ENCODE measurements at places on chromosomes 3 and 15. TPM values are rescaled to one million over a fixed set of nuclear protein-coding genes. Genes with fewer than 3 reads are reported as not detected.

ECE2 gene
- not detected for total RNA-seq

SPTBN5 gene
- 0.23 TPM for total RNA-seq

PRR20G gene
- not detected for total RNA-seq

LRRC3B gene
- total RNA-seq: not detected

BOC gene
- total RNA-seq: 19.7 TPM

CADM2 gene
- not detected for total RNA-seq

B2M gene
- 1,763 TPM for total RNA-seq

THAP10 gene
- 0.35 TPM for total RNA-seq

SMAD3 gene
- 16.3 TPM for total RNA-seq

FSD2 gene
- total RNA-seq: not detected

MESP2 gene
- total RNA-seq: 1.6 TPM

LRRC2 gene
- total RNA-seq: 2.0 TPM

ADAMTSL3 gene
- total RNA-seq: 0.75 TPM

GABRR3 gene
- not detected for total RNA-seq

MORC1 gene
- not detected for total RNA-seq

ACTL6A gene
- total RNA-seq: 50.4 TPM

INSYN1 gene
- total RNA-seq: 0.45 TPM

KNG1 gene
- not detected for total RNA-seq

RETNLB gene
- not detected for total RNA-seq

EPHA6 gene
- not detected for total RNA-seq

UQCC5 gene
- total RNA-seq: 13.8 TPM

DNAJA4 gene
- 3.2 TPM for total RNA-seq

GOLGA6L4 gene
- total RNA-seq: 0.83 TPM

MINAR1 gene
- total RNA-seq: 0.98 TPM

ZCWPW2 gene
- 0.82 TPM for total RNA-seq

Data from smooth muscle cell of the coronary artery (primary cell).